ENCODE measurements at places on chromosomes 2 and 18. TPM values are rescaled to one million over a fixed set of nuclear protein-coding genes. Genes with fewer than 3 reads are reported as not detected.

The CCDC85A gene
- total RNA-seq, result 0.42 TPM

The EPHA4 gene
- 17.1 TPM for total RNA-seq

The SPP2 gene
- not detected for total RNA-seq

The AMER3 gene
- total RNA-seq, result 0.56 TPM

The GYPC gene
- 14.7 TPM for total RNA-seq

The FBXO41 gene
- 2.4 TPM for total RNA-seq

The SCYGR4 gene
- not detected for total RNA-seq

The MTCL1 gene
- total RNA-seq, result 20.8 TPM

The ANKRD30B gene
- total RNA-seq, result not detected

The PTRHD1 gene
- total RNA-seq, result 47.6 TPM

The MITD1 gene
- 24.6 TPM for total RNA-seq

The AAMP gene
- 96.1 TPM for total RNA-seq

The OXER1 gene
- 1.3 TPM for total RNA-seq

The MLPH gene
- total RNA-seq, result 111 TPM

GRCh38 chr2:138312061-138312460, 189.5 kb upstream of the SPOPL start:
- H3K36me3 ChIP-seq, result no peaks in the 10 kb centered on the region
- no peak overlapping the region for H3K27ac ChIP-seq
- no peak overlapping the region for H3K4me3 ChIP-seq

GRCh38 chr2:86301711-86302202, 35.7 kb downstream of the REEP1 start:
- no peak overlapping the region for H3K27ac ChIP-seq
- H3K36me3 ChIP-seq, result no peaks in the 10 kb centered on the region
- H3K4me1 ChIP-seq, result no peaks in the 10 kb centered on the region
- no peak for DNase-seq
- H3K27me3 ChIP-seq, result no peaks in the 10 kb centered on the region

GRCh38 chr2:131425231-131425941, 50.5 kb upstream of the TUBA3D start:
- H3K4me3 ChIP-seq, result no peak overlapping the region
- peaks cover 18% of the 10 kb centered on the region for H3K27me3 ChIP-seq
- H3K36me3 ChIP-seq, result no peaks in the 10 kb centered on the region
- H3K4me1 ChIP-seq, result no peaks in the 10 kb centered on the region
- no peak overlapping the region for H3K27ac ChIP-seq

- no peak overlapping the region for H3K4me3 ChIP-seq
- DNase-seq, result no peak
- no peaks in the 10 kb centered on the region for H3K27me3 ChIP-seq
- H3K36me3 ChIP-seq, result no peaks in the 10 kb centered on the region
- no peak overlapping the region for H3K27ac ChIP-seq
Measured at GRCh38 chr2:102599486-102599885, 19.9 kb upstream of the SLC9A2 start.

- H3K27me3 ChIP-seq, result no peaks in the 10 kb centered on the region
- H3K36me3 ChIP-seq, result no peaks in the 10 kb centered on the region
- DNase-seq, result no peak
- no peak overlapping the region for H3K4me3 ChIP-seq
Measured at GRCh38 chr18:57062178-57062577, 84.7 kb upstream of the BOD1L2 start.

- H3K4me1 ChIP-seq, result no peaks in the 10 kb centered on the region
- no peak for DNase-seq
- no peaks in the 10 kb centered on the region for H3K27me3 ChIP-seq
- no peak overlapping the region for H3K4me3 ChIP-seq
- no peaks in the 10 kb centered on the region for H3K36me3 ChIP-seq
Measured at GRCh38 chr2:182543741-182544525, 117.1 kb upstream of the PDE1A start.

DNA sequence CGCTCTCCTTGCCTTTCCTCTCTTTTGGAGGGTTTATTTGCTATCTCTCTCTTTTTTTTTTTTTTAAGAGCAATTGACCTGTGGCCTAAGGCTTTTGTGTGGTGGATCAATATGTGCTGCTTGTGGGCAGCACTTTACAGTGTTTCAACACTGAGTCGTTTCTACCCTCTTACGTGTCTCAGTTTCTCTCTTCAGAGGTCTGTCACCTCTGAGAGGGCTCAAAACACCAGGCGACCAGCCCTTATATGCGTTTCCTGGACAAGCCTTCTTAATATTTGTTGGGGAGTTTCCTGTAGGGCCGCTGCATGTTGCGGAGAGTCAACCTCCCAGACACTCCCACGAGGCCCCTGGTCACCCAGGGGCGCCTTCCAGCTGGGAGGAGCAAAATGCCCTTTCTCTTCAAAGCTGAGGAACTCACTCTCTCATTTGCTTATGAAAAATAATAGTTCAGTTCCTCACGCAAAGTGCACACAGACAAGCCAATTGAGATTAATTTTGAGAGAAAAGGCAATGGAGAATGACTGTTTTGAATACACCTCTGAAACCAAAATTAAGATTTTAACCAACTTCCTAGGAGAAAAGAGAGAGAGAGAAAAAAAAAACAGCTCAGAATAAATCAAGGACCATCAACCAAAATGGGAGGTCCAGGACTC, 96.3 kb upstream of the B3GNT2 start:
- no peaks in the 10 kb centered on the region for H3K4me1 ChIP-seq
- no peaks in the 10 kb centered on the region for H3K36me3 ChIP-seq
- H3K27ac ChIP-seq, result no peak overlapping the region
- no peaks in the 10 kb centered on the region for H3K27me3 ChIP-seq
- H3K4me3 ChIP-seq, result no peak overlapping the region
- DNase-seq, result no peak

DNA sequence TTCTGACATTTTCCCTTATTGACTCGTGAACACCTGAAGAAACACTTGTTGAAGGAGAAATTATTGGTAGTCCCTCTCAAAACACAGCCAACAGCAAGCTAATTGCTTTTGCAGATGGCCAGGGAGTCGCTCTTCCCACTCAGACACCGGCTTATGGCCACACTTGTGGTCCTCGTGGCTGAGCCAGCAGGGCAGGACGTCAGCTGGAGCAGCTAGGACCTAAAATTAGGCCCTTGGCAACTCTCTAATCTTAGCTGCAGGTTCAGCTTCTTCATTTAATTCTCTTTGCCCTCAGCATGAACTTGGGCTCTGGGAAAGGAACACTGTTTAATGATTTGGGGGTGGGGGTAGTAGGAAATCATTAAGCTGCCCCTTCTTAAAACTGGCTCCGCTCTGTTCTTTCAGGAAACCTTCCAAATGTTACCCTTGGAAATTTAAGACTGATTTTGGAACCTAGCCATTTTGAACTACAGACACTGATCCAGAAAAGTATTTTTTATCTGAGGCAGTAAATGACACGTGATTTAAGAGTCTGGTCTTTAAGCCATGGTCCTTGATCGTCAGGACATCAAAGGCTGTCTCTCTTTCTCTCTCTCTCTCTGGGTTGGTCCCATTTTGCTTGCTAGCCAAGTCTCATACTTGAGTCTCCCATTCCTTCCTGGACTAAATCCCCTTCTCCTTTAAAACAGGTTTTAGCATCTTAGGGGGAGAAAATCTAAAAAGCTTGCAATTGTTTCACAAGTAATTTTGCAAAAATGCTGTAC, 77.5 kb downstream of the CDK15 start:
- H3K4me3 ChIP-seq, result no peak overlapping the region
- no peaks in the 10 kb centered on the region for H3K27me3 ChIP-seq
- no peak for DNase-seq
- no peak overlapping the region for H3K27ac ChIP-seq
- H3K36me3 ChIP-seq, result no peaks in the 10 kb centered on the region

DNA sequence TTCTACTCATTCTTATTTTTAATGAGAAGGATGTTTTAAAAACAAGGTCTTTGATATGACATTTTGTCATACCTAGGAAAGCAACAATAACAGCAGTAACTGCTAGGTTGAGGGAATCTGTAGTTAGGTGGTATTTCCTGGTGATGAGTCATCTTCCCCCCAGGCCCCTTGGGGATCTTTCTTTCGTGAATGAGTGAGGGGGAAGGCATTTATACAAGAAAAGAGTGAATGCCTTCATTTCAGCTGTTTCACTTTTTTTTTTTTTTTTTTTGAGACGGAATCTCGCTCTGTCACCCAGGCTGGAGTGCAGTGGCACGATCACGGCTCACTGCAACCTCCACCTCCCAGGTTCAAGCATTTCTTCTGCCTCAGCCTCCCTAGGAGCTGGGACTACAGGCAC, 108.6 kb downstream of the MAP4K4 start:
- DNase-seq, result no peak
- no peak overlapping the region for H3K4me3 ChIP-seq
- H3K4me1 ChIP-seq, result no peaks in the 10 kb centered on the region
- H3K27me3 ChIP-seq, result no peaks in the 10 kb centered on the region
- no peak overlapping the region for H3K27ac ChIP-seq

GRCh38 chr18:6752202-6752860, 22.8 kb downstream of the ARHGAP28 start:
- no peak overlapping the region for H3K4me3 ChIP-seq
- no peaks in the 10 kb centered on the region for H3K27me3 ChIP-seq
- H3K36me3 ChIP-seq, result no peaks in the 10 kb centered on the region
- peak overlapping the region; percentile 18 for H3K27ac ChIP-seq

DNA sequence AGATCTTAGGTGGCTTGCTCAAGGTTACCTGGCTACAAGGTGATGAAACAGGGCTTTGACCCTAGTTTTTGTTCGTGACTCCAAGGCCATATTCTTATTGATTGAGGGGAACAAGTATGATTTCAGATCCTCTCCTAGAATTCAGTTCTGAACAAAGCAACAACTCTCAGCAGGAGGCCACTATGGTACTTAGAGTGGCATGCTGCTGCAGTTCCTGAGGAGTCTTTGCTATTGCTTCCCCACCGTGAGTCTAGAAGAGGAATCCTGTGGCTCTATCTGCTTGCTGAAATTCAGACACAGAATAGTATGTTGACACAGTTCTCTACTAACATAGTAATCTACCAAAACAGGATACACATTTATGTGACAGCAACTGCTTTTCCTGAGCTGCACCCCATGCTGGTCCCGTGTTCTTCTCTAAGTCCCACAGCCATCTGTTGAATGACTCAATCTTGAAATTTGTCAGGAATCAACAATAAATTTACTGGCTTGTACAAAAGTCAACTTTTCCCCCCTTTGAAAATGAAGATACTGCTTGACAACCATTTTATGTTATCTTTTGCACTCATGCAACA, 4.1 kb downstream of the TGFBRAP1 start:
- H3K4me3 ChIP-seq, result no peak overlapping the region
- H3K27ac ChIP-seq, result no peak overlapping the region
- DNase-seq, result no peak
- peaks cover 11% of the 10 kb centered on the region for H3K4me1 ChIP-seq
- no peaks in the 10 kb centered on the region for H3K36me3 ChIP-seq

DNA sequence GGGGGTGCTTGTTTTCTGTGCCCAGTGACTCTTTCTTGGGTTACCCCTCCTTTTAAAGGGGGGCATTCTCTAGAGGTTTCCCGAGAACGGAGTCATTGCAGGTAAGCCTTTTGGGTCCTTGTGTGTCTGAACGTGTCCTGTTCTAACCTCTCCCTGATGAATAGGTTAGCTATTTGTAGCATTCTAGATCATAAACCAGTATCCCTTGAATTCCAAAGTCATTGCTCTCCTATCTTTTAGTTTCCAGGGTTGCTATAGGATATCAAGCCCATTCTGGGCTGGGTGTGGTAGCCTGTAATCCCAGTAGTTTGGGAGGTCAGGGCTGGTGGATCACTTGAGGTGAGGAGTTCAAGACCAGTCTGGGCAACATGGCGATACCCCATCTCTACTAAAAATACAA, 65.9 kb upstream of the YWHAQ start:
- no peak overlapping the region for H3K27ac ChIP-seq
- no peaks in the 10 kb centered on the region for H3K36me3 ChIP-seq
- H3K27me3 ChIP-seq, result no peaks in the 10 kb centered on the region
- no peak for DNase-seq

- H3K36me3 ChIP-seq, result no peaks in the 10 kb centered on the region
- no peak for DNase-seq
- H3K4me1 ChIP-seq, result no peaks in the 10 kb centered on the region
- H3K4me3 ChIP-seq, result no peak overlapping the region
- H3K27me3 ChIP-seq, result no peaks in the 10 kb centered on the region
Measured at GRCh38 chr2:130985206-130985780, 108.0 kb downstream of the FAM168B start.

DNA sequence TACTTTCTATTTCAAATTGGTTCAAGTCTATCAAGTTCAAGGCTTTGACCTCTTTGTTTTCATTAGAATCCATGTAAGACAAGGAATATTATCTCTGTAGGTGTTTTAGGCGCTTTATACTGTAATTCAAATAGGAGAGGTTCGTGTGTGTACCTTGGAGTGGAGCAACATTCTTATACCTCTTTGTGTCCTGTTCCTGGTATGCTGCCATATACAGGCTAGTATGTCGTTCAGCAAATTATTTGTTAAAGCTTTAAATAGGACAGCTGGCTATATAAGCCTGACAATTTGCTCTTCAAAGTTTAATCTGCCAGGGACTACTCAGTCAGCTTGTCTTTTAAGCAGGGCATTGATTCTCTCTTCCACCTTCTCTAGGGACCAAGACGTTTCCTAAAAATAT, 31.1 kb upstream of the SPAG16 start:
- no peak overlapping the region for H3K27ac ChIP-seq
- H3K27me3 ChIP-seq, result no peaks in the 10 kb centered on the region
- H3K36me3 ChIP-seq, result no peaks in the 10 kb centered on the region
- H3K4me3 ChIP-seq, result no peak overlapping the region
- H3K4me1 ChIP-seq, result no peaks in the 10 kb centered on the region
- DNase-seq, result no peak

- H3K4me1 ChIP-seq, result peaks cover 6% of the 10 kb centered on the region
- no peak for DNase-seq
- peaks cover 46% of the 10 kb centered on the region for H3K27me3 ChIP-seq
- no peak overlapping the region for H3K27ac ChIP-seq
Measured at GRCh38 chr2:73289304-73289703, 4.0 kb downstream of the EGR4 start.

DNA sequence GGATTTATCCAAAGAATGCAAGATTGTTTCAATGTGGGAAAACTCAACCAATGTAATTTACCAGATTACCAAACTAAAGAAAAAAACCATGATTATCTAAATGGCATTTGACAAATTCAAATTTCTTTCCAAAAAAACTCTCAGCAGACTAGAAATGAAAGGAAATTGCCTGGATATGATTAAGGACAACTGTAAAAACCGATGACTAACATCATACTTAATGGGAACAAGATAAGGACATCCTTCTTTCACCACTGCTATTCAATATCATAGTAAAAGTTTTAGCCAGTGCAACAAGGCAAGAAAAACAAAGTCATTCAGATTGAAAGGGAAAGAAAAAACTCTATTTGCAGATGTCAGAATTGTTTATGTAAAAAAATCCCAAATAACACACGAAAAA, 4.4 kb upstream of the CCDC150 start:
- no peak overlapping the region for H3K4me3 ChIP-seq
- no peaks in the 10 kb centered on the region for H3K4me1 ChIP-seq
- no peak overlapping the region for H3K27ac ChIP-seq
- no peaks in the 10 kb centered on the region for H3K27me3 ChIP-seq
- no peaks in the 10 kb centered on the region for H3K36me3 ChIP-seq

- H3K36me3 ChIP-seq, result no peaks in the 10 kb centered on the region
- DNase-seq, result no peak
- H3K4me1 ChIP-seq, result no peaks in the 10 kb centered on the region
- no peak overlapping the region for H3K4me3 ChIP-seq
- H3K27ac ChIP-seq, result no peak overlapping the region
Measured at GRCh38 chr18:30954262-30954661, 88.3 kb downstream of the DSC3 start.

GRCh38 chr2:97851172-97851571, 137.8 kb downstream of the ZAP70 start:
- no peak for DNase-seq
- H3K4me1 ChIP-seq, result no peaks in the 10 kb centered on the region
- H3K4me3 ChIP-seq, result no peak overlapping the region

Data from colonic mucosa (tissue), 4 donors.